ENCODE measurements at places on chromosomes 5 and 9.

GRCh38 chr9:91033797-91034196 lies 232.2 kb downstream of the SYK start:
- DNase-seq = no peak

DNA sequence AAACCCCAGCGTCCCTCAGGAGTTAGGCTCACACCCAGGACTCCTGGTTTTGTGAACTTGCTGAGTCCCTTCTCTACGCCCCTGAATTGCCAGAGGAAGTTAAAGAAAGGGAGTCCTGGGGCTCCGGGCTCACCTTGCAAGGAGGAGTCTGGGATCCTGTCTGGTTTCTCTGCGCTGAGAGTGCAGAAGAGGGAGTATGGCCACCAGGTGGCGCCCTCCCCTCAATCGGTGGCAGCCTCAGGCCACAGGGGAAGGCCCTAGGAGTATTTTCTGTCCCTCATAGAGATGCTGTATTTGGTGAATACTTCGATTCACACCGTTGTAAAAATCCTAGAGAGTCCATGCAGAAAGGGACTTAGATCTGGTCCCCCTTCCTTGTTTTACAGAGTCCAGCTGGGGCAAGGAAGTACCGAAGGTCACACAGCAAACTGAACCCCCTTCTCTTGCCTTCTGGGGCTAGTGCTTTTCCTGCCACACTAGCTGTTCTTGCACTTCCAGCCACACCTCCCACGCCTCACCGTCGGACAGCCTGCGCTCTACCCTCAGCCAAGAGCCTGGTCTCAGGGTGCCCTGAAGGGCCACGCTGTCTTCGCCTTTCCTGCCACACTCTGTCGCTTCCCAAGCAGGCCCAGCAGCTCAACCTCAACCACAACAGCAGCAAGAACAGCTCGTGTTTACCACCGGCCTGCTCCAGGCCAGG lies 10.2 kb downstream of the HAND1 start:
- peak; percentile 37 for DNase-seq

GRCh38 chr9:90987566-90987965 lies 185.9 kb downstream of the SYK start:
- no peak for DNase-seq

DNA sequence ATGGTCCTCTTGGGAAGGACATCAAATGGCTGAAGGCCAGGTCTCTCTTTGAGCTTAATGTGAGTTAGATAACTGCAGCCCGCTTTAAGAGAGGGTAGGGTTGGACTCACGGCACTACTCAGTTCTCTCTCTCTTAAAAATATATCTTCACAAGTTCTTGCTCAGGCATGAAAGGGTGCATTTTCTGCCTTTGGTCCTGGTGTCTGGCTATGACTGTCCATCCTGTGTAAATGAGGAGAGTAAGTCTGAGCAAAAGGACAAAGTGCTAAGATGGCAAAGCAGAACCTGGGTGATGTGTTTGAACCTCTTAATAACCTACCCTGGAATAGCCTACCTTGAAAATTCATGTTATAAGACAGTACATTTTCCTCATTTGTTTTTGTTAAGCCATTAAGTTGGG lies 293.4 kb downstream of the PDE4D start:
- no peak for DNase-seq

GRCh38 chr5:75656311-75657003 lies 45.2 kb downstream of the ANKDD1B start:
- no peak for DNase-seq

DNA sequence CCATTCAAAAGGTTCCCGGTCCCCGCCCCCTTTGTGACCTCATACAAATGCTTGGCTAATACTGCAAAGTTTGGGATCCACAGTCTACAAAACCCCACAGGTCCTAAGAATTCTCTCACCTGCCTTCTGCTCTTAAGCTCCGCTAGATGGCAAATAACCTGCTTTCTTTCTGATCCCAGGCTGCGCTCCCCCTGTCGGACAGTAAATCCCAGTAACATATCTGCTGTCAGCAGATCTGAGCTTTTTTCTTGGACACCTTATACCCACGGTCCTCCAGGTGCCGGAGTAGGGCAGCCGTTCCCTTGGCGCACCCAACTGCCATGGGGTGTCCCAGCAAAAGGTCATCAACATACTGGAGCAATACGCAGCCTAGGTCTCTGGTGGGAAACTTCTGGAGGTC lies 39.0 kb upstream of the PPP1R26 start:
- no peak for DNase-seq

DNA sequence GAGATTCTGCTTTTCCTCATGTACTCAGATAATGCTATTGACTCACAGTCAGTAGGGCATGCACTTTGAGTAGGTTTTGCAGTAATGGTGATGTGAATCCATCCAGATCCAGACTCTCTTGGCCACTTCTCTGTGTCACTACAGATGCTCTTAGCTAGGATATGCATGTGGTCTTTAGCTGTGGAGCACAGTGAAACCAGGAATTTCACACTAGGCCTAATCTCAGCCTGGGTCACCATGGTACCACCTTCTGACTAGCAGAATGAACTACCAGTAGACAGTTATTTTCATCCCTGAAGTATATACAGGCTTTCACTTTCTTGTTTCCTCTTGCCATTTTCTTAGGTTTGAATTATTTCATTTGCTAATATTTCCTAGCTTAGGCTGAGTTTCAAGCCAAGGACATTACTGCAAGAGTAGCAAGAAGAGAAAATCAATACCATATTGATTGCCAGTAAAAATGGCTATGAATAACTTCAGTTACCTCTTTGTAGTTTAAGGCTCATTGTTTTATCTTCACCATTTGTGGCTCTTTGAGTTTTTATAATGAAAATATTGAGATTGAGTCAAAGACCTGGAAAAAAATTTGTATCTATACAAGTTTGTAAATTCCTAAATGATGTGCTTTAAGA lies 28.4 kb upstream of the CSNK1G3 start:
- DNase-seq = no peak

- no peak for DNase-seq
These were observed 291.9 kb downstream of the SPOCK1 start for GRCh38 chr5:137207023-137207760.

GRCh38 chr9:805151-805550 lies 36.3 kb upstream of the DMRT1 start:
- no peak for DNase-seq

DNA sequence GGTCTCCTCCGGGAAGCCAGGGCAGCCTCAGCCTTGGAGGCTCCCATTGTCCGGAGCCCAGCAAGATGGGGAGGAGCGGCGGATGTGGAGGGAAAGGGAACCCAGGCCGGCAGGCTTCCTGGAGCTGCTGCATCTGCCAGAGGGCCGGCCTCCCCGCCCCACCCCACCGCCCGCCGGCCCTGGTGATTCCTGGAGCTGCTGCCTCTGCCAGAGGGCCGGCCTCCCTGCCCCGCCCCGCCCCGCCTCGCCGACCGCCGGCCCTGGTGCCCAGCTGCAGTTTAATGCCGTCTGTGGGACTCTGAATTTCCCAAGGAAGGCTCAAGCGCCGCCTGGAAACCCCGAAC lies 31.6 kb downstream of the EXD3 start:
- DNase-seq = no peak

GRCh38 chr9:121285835-121286687 lies 18.1 kb downstream of the GSN start:
- peak; percentile 91 for DNase-seq

DNA sequence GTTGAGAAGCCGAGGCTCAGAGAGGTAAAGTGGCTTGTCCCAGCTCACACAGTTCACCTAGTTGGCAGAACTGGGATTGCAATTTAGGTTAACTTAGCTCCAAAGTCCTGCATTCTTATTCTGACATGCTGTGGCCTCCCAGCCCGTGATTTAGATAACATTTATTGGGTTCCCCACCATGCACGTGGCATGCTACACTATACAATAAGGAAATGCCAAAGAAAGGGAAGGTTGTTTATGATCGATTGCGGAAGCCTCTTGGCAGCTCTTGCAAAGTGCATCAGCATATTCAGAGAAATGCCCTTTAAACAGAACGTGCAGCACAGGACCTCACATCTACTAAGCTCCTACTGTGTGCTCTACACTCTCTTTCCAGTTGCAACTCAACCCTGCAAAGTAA lies 3.2 kb downstream of the NEURL1B start:
- DNase-seq = no peak

- DNase-seq = no peak
These were observed 142.9 kb downstream of the NFIB start for GRCh38 chr9:14170973-14171596.

DNA sequence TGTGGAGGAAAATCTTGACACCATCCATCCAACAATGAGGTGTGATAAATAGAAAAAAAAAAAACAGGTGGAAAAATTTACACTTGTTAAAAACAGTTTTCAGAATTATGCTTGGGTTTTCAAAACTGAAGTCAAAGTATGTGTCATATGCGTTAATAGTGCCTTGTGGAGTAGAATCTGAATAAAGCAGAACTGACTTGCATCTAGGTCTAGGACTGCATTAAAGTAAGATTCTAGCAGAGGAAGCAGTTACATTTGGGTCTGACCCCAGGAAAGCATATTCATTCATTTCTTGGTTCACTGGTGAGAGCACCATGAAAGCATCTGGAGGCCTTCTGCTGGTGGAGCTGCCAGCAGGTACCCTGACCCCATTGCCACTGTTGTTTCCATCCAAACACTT lies 89.0 kb downstream of the MARCHF3 start:
- no peak for DNase-seq

GRCh38 chr9:129919841-129920240 lies 84.6 kb downstream of the USP20 start:
- no peak for DNase-seq

GRCh38 chr9:93959739-93960154 lies 4.6 kb upstream of the BARX1 start:
- no peak for DNase-seq

GRCh38 chr9:27467486-27467885 lies 56.6 kb upstream of the IFNK start:
- no peak for DNase-seq

GRCh38 chr9:21255538-21256212 lies 15.9 kb upstream of the IFNA14 start:
- DNase-seq = no peak
